ENCODE measurements at places on chromosomes 7 and 10.

- no peak for DNase-seq
Observed at GRCh38 chr10:122164815-122165483, 106.1 kb upstream of the BTBD16 start.

DNA sequence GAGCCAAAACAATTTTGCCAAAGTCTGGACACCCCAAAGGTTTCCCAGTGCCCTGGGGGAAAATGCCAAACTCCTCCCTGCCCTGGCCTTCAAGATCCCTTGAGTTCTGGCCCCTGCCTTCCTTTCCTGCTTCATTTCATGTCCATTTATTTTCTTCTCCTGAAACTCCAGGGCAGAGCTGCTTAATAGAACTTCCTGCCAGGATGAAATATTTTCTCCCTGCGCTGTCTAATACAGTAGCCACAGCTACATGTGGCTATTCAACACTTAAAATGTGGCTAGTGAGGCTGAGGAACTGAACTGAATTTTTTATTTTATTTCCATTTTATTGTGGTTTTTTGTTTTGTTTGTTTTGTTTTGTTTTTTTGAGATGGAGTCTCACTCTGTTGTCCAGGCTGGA, 49.6 kb downstream of the COL13A1 start:
- DNase-seq, result no peak

- DNase-seq, result no peak
Observed at GRCh38 chr10:5647507-5648240, 18.7 kb downstream of the ASB13 start.

- no peak for DNase-seq
Observed at GRCh38 chr10:63214571-63214970, 81.4 kb downstream of the NRBF2 start.

DNA sequence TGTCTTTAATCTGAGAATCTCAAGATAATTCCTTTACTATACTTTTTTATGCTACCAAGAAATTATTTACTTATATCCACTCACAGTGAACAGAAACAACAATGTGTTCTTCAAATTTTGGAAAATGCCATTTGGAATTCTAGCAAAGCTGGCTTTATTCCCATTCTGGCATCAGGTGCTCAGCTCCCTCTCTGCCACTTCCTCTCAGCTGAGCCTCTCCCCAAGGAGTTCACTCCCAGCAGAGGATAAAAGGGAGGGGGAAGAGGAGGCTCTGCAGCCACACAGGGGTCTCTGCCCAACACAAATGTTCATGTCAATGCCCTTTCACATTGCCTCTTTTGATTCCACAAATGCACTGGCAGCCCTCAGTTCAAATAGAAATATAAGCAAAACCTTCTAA, 116.9 kb downstream of the CPEB3 start:
- no peak for DNase-seq

GRCh38 chr7:17984288-17984687, 43.4 kb downstream of the PRPS1L1 start:
- DNase-seq, result no peak

- no peak for DNase-seq
Observed at GRCh38 chr10:79424221-79425073, 21.0 kb downstream of the ZCCHC24 start.

- DNase-seq, result no peak
Observed at GRCh38 chr10:106997721-106998120, 166.8 kb downstream of the SORCS1 start.

- no peak for DNase-seq
Observed at GRCh38 chr7:14341200-14341775, 351.8 kb upstream of the ETV1 start.
